ENCODE measurements at places on chromosomes 7 and 10.

- no peak for DNase-seq
These were observed 98.3 kb downstream of the GLI3 start for GRCh38 chr7:42138691-42139090.

GRCh38 chr7:1943326-1943725, 273.2 kb downstream of the ELFN1 start:
- DNase-seq = no peak

DNA sequence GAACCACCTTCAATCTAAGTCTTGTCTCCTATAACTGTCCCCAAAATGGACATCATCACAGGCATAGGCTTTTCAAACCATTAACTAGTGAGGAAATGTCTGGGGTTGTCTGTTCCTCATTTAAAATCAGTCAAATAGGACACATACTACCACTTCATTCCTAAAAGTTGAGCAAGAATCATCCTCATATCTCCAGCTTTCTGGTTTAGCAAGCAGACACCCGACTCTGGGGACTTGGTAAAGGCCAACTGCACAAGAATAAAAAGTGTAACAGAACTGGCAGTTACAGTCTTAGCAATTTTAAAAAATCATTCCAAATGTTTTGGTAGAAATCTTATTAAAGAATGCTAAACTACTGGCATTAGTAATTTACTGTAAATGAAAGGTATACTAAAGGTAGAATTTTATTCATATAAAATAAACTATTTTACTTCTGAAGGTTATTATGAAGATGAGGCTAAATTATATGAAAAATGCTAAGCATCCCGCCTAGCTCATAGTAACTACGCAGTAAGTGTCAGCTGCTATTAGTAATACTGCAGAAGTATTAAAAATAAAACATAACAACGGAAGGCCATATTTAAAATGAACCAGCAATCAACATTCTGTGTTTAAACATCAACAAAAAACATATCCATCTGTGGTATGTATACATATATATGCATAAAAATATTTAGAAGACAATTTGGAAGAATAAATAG, 60.8 kb downstream of the ZNF438 start:
- DNase-seq = no peak

DNA sequence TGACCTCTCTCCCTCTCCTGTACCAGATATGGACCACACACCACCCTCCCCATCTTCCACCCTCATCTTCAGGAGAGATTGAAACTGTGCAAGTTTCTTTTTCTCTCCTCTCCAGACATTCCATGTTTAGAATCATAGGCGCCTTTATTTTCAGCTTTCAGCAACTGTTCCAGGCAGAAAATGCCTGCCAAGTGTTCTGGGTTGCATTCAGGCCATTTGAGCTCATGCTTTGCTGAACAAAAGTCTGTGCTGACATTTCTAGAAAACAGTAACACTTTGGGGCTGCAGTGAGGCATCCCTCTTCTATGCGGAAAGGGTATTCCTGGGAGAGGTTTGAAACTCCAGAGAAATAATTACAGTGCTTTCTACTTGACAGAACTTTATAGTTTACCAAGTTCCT, 361.7 kb downstream of the GPAM start:
- DNase-seq = no peak

DNA sequence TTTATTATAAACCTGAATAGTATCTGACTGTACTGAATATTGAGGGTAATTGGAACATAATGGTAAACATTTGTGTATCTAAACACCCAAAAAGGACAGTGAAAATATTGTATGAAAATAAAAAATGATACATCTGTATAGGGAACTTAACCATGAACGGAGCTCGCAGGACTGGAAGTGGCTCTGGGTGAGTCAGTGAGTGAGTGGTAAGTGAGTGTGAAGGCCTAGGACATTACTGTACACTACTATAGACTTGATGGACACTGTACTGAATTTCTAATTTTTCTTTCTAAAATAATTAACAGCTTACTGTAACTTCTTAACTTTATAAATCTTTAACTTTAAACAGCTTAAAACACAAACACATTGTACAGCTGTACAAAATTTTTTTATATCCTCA, 454.5 kb upstream of the FZD8 start:
- no peak for DNase-seq

- DNase-seq = no peak
These were observed 109.9 kb downstream of the GLRX3 start for GRCh38 chr10:130246113-130246512.

DNA sequence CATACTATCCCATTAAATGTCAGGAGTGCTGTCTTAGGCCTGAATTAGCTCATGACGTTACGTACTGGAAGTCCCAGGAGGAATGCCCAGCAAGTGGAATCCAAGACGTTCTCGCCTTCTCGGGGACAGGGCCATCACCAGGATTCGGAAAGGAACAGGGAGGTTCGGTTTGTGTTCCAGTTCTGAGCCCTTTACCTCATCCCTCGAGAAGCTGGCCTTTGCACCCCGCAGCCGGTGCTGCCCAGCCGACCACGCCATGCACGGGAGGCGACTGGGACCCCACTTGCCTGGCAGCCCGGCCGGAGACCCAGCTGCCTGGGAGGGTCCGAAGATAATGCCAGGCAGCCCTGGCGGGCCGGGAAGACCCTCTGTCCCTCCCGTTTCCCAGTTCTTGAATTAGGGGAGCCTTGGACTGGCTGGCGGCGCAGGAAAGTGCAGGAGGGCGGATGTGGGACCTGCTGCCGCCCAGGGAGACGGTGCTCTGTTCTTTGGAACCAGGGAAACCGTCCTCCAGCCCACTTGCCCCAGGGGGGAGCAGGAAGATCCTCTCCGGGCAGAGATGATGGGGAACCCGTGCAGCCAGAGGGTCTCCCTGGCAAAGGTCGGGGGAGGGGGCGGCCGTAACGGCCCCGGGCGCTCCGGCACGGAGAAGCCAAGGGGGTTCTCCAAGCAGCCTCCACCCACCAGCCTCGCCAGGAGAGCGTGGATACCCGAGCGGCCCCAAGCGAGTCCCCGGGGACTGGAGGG, 671 bp upstream of the CHST3 start:
- DNase-seq = no peak

GRCh38 chr10:31897506-31897905, 31.1 kb downstream of the ARHGAP12 start:
- DNase-seq = no peak

DNA sequence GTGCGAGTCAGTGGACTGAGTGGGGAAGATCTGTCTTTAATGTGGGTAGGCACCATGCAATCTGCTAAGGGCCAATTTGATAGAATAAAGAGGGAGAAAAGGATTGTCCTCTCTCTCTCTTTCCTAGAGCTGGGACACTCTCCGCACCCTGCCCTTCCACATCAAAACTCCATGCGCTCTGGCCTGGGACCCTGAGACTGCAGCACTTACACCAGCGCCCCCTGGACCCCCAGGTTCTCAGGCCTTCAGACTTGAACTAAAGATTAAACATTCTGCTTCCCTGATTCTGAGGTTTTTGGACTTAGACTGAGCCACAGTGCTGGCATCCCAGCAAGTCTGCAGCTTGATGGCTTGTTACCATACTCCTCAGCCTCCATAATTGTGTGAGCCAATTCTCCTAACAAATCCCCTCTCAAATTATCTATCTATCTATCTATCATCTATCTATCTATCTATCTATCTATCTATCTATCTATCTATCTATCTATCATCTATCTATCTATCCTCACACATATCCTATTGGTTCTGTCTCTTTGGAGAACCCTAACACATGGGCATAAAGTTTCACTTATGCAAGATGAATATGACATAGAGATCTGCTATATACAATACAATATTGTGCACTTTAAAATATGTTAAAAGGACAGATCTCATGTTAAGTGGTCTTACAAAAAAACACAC, 22.4 kb upstream of the OR2A5 start:
- DNase-seq = no peak

DNA sequence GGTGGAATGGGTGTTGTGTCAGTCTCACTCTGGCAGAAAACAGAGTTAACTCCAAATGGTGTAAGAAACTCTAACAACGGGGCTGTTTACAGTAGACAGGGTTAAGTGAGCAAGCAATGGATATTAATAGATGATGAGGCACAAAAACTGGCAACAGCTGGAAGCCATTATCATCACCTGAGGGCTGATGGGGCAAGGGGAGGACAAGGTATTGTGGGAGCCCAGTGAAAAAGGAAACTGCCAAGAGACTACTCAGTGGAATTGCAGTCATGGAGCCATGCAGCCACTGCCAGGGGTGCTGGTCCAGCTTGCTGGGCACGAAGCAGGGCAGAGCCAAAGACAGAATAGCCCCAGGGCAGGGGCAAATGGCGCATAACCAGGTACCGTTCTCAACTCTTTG, 260.7 kb downstream of the BICC1 start:
- DNase-seq = no peak

GRCh38 chr10:132926070-132926469, 16.3 kb downstream of the CFAP46 start:
- no peak for DNase-seq

GRCh38 chr10:61076572-61077114, 132.7 kb upstream of the RHOBTB1 start:
- DNase-seq = no peak

DNA sequence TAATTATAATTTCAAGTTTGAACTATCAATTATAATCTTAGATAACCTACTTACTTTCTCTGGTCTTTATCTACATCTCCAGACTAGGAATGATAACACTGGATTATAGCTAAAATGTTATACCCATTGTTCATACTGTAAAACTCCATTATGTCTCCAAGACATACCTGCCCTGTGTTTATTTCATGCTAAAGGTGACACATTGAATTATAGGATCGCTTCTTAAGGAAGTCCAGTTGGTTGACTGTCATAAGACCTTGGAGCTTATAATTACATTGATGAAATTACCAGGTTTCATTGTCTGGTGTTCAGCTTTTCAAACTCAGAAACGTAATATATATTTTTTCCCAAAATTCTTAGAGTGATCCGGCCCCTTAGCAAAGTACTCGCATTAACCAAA, 15.5 kb upstream of the HERC4 start:
- no peak for DNase-seq

- no peak for DNase-seq
These were observed 4.3 kb downstream of the GCK start for GRCh38 chr7:44184873-44185446.

DNA sequence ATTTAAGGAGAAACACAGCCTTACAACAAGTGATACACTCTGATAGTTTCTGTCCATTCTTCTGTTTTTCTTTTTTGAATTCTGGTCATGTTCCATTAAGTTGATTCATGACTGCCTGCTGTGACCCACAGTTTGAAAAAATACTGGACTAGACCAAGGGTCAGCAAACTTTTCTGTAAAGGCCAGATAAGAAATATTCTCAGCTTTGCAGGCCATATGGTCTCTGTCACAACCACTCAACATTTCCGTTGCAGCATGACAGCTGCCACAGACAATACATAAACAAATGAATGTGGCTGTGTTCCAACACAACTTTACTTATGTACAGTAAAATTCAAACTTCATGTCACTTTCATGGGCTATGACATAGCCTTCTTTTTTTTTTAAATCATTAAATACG, 156.7 kb downstream of the PLXNA4 start:
- DNase-seq = no peak

- no peak for DNase-seq
These were observed 330.4 kb downstream of the ARL4A start for GRCh38 chr7:13017881-13018280.

GRCh38 chr7:78562191-78562590, 763.6 kb downstream of the PHTF2 start:
- DNase-seq = no peak

GRCh38 chr7:98870121-98870651, 372 bp upstream of the TMEM130 start:
- no peak for DNase-seq

DNA sequence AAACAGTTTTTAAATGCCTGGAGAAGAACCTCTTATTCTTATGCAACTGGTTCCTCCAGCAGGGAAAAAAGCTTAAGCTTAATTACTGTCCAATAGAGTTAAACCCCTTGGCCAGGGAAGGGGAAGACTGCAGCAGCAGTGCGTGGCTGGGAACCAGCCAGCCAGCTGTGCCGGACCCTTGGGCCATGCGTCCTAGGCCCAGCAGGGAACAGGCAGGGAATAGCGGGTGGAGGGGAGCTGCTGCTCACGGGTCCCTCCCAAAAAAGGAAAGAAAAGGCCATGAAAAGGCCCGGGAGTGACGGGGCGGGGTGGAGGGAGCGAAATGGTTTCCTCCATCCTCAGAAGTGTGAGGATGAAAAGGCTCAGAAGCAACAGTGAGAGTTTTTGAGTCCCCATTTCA, 35.2 kb upstream of the HECW1 start:
- no peak for DNase-seq

DNA sequence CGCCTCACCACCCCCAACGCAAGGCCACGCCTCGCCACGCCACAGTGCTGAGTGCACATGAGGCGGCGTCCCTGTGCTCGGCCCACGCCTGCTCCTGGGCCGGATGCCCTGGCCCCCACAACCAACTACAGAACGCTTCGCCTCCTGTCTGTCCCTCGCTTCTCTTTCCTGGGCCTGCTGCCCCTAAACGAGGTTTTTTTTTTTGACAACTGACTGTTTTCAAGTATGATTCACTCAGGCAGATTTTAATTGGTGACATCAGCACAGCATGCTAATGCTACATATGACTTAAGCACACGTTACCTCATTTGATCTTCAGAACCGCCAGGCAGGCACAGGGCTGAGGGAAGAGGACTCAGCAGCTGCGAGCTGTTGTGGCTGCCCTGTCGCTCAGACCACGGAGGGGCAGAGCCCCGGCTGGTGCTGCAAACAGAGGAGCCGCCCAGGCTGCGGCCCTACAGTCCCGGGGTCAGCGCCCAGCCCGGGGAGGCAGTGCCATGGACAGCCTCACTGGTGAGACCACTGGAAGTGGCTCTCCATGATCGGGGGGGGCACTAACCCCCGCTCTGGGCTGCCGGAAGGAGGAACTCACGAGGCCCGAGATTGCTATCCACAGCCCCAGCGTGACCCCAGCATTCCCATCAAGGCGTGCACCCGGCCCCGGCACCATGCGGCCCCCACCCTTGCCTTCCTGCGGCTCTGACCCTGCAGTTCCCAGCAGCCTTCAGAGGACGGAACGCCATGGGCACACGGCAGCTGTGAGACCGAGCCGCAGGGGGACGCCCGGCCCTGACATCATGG, 212.8 kb downstream of the MAD1L1 start:
- DNase-seq = peak; percentile 58

- no peak for DNase-seq
These were observed 1.0 kb downstream of the PAXIP1 start for GRCh38 chr7:155001756-155002410.

- no peak for DNase-seq
These were observed 289.7 kb downstream of the FRMD4A start for GRCh38 chr10:14040787-14041631.

DNA sequence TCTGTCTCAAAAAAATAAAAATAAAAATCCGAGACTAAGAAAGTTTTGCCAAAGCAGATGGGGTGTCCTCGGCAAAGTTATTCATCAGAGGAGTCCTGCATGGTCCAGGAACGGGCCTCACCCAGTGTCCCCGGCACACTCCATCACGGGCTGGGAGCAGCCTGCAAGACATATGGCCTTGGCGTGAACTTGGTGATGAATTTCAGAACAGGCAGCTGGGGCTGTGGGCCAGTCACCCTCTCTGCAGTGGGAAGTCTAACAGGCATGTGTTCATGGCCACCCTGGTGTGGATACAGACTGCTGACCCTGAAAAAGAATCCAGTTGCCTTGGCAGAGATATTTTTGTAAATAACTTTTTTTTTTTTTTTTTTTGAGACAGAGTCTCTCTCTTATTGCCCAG, 34.7 kb downstream of the NPTX2 start:
- DNase-seq = no peak

GRCh38 chr7:82700741-82701140, 257.2 kb upstream of the CACNA2D1 start:
- DNase-seq = no peak

GRCh38 chr7:151109094-151110048, 23.1 kb downstream of the AGAP3 start:
- DNase-seq = no peak

Data from keratinocyte (primary cell).